ENCODE measurements at places on chromosomes 2 and 18. TPM values are rescaled to one million over a fixed set of nuclear protein-coding genes. Genes with fewer than 3 reads are reported as not detected.

MYOM1 gene
- total RNA-seq: 0.82 TPM

DYSF gene
- total RNA-seq: 0.82 TPM

PTPN2 gene
- total RNA-seq: 40.4 TPM

ZSCAN30 gene
- total RNA-seq: 15.5 TPM

IAH1 gene
- total RNA-seq: 62.4 TPM
